ENCODE measurements at places on chromosomes 7 and 10. TPM values are rescaled to one million over a fixed set of nuclear protein-coding genes. Genes with fewer than 3 reads are reported as not detected.

DNA sequence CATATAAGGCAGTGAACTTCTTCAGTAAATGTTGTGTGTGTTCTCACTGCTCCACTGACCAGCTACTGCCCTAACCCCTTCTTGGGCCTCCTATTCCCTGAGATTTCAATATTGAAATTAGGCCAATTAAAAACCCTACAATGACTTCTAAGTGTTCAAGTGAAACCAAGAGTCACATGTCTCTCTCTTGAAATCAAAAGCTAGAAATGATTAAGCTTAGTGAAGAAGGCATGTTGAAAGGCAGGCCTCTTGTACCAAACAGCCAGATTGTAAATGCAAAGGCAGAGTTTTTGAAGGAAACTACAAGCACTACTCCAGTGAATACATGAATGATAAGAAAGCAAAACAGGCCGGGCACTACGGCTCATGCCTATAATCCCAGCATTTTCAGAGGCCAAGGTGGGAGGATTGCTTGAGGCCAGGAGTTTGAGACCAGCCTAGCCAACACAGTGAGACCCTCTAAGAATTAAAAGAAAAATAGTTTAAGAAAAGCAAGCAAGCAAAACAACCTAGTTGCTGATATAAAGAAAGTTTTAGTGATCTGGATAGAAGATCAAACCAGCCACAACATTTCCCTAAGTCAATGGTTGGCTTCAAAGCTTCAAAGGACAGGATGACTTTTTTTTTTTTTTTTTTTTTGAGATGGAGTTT is 22.3 kb downstream of the BRAF start:
- DNase-seq, result no peak

- no peak for DNase-seq
These were observed 70.9 kb downstream of the CTBP2 start for GRCh38 chr10:125089469-125089868.

TRIL gene
- 0.23 TPM for polyA plus RNA-seq

CNPY1 gene
- polyA plus RNA-seq, result not detected

AMPH gene
- 0.13 TPM for polyA plus RNA-seq

CSTF2T gene
- polyA plus RNA-seq, result 2.7 TPM

Measured in liver (tissue), 10 donors.